ENCODE measurements at places on chromosomes 4 and X.

- no peak for DNase-seq
Measured at GRCh38 chrX:13085526-13085925, 41.1 kb upstream of the FAM9C start.

DNA sequence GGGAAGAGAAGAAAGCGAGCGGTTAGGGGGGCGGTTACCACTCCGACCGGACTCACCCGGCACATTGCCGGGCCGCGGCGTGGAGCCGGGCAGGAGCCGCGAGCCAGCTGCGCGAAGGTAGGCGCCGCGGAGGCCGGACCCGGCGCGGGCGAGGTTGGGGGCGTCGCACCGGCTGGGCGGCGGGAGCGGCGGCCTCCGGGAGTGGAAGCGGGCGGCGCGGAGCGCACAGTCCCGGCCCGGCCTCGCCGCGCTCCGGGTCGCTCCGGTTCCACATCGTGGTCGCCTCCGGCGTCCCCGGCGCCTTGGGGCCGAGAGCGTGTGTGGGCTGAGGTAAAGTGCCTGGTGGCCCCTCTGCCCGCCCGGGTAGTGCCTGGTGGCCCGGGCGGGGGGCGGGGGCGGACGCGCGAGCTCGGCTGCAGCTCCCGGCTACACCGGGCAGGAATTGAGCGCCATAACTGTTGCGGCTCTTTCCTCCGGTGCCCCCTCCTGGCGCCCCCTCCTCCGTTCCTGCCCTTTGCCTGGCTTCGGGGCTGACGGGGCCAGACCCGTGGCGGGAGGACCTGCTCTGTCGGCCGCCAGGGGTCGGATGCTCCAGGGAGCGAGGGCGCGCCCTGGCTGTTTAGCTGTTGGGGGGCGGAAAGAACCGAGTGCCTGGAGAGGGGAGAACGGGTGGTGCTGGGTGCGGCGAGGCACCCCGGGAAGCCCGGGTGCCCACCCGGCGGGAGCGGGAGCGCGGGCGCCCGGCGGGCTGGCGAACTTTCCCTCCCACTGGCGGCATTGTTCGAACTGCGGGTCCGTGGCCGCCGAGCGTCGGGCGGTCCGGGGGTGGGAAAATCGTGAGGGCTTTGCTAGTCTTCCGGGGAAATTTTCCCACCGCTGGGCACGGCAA, 626 bp downstream of the JADE3 start:
- peak; percentile 39 for DNase-seq

DNA sequence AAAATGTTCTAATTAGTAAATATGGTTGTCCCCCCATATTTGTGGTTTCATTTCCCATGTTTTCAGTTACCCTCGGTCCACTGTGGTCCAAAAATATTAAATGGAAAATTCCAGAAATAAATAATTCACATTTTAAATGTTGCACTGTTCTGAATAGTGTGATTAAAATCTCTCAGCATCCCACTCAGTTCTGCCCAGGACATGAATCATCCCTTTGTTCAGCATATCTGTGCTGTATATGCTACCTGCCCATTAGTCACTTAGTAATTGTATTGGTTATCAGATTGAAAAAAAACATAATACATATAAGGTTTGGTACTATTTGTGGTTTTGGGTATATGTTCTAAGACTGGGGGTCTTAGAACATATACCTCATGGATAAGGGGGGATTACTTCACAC, 55.1 kb upstream of the NXF3 start:
- no peak for DNase-seq

DNA sequence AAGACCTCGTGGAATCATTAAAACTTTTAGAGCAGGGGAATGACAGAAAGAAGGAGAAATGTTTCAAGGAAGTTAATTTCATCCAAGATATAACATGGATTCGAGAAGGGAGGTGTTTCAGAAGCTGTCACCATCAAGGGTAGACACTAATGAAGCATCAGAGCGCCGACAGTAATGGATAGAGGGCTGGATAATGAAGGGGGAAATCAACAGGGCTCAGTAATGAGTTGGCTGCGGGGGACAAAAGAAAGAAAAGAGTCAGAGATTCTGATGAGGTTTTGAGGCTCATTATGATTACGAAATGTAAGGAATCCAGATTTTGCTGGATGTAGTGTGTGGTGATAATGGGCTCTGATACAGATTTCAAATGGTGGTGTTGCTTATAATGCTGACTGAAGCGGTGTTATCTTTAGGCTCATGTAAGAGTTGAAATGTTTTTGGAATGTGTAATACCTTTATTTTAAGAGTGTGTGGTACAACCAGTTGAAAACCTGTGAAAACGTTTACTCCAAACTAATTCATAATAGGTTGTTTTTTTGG, 39.3 kb upstream of the TENM3 start:
- DNase-seq = no peak

GRCh38 chr4:188295899-188296298, 156.7 kb downstream of the TRIML1 start:
- no peak for DNase-seq

- no peak for DNase-seq
Measured at GRCh38 chrX:44913656-44914531, 40.9 kb downstream of the KDM6A start.

GRCh38 chrX:15151267-15152186, 118.4 kb downstream of the ASB9 start:
- no peak for DNase-seq

GRCh38 chr4:6473264-6474052, 1.0 kb upstream of the PPP2R2C start:
- DNase-seq = no peak

DNA sequence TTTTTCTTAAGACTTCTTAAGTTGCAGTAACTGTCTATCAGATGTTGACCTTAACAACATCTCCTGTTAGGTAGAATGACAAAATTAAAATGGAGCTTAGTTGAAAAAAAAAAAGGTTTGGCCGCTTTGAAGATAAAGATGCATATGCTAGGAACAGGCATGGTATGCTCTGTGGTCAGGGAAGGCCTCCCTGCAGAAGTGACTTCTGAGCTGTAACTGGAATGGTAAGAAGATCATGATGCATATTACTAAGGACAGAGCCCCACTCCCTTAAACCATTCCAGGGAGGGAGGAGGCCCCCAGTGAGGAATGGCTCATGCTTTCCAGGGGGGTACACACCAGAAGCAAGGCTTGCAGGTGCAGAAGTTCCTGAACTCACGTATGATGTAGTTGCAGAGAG, 43.7 kb downstream of the PDLIM5 start:
- DNase-seq = no peak

DNA sequence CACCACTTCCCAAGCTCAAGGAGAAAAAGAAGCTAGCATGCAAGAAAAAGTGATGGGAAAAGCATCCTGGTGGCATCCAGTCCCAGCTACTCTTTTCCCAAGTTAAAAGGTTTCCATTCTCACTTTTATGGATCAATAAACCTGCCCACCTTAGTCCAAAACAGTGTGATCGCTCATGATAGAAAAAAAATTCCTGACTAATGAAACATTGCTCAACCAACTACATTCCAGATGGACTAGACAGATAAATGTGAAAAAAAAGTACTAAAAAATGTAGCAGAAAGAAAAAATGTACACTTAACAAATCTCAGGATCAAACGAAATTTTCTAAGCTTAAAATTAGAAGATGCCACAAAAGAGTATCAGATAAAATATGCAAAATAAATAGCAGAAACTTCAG, 312.2 kb downstream of the TMA16 start:
- no peak for DNase-seq

DNA sequence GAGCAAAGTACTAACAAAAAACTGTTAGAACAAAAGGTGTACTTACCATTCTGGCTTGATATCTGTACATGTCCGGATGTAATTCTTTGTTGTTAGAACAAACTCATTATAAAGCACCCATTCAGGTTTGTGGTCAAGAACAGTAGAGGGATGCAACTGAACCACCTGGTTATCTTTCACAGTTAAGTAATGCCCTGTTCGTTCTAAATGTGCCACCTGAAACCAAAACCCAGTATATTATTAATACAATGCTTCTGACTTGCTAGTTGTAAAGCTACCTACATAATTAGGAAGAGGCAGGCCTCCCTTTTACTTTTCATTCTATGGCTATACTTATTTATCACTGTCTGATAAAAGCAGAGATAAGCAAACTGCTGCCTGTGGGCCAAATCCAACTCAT, 54.8 kb downstream of the DHX15 start:
- DNase-seq = no peak

GRCh38 chr4:65917486-65917885, 247.2 kb upstream of the EPHA5 start:
- no peak for DNase-seq

DNA sequence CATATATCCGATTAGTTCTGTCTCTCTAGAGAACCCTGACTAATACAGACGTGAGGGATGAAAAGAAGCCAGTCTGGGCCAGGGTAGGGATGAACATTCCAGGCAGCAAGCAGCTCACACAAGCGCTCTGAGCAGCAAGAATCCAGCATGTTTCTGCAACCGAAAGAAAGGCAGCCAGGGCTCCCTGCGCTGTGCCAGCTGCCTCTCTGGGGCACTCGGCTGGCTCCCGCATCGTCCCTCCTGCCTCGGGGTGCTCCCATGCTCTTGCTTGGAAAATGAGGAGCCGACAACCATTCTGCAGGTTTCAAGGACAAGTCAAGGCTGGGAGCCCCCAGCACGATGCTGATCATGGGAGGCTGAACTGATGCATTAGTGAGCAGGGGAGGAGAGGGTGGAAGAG, 7.0 kb downstream of the JAKMIP1 start:
- no peak for DNase-seq

GRCh38 chr4:32745351-32745750, 2025.2 kb downstream of the PCDH7 start:
- DNase-seq = no peak

DNA sequence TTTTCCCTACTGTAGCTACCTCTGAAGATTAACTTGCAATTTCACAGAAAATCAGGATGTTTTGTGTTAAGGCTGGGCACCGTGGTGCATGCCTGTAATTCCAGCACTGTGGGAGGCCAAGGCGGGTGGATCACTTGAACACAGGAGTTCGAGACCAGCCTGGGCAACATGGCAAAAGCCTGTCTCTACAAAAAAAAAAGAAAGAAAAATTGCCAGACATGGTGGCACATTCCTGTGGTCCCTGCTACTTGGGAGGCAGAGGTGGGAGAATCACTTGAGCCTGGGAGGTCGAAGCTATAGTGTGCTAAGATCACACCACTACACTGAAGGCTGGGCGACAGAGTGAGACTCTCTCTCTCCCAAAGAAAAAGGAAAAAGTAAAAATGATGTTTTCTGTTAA, 27.4 kb downstream of the APELA start:
- DNase-seq = no peak

GRCh38 chrX:107684956-107685385, 56.7 kb downstream of the PRPS1 start:
- DNase-seq = no peak

DNA sequence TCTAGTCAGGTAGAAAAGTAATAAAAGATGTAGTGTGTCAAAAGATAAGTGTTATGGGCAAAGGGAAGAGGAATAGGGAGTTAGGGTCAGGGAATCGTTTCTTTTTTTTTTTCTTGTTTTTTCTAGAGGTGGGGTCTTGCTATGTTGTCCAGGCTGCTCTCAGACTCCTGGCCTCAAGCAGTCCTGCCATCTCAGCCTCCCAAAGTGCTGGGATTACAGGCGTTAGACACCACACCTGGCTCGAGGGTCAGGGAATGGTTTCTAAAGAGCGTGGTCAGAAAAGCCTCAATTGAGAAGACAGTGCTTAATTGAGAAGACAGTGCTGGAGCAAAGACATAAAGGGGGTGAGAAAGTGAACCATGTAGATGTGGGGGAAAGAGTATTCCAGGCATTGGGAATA, 19.1 kb downstream of the SMARCAD1 start:
- no peak for DNase-seq

GRCh38 chr4:83510442-83510841, 25.5 kb upstream of the GPAT3 start:
- DNase-seq = no peak

GRCh38 chr4:138114434-138114833, 127.7 kb downstream of the SLC7A11 start:
- DNase-seq = no peak

DNA sequence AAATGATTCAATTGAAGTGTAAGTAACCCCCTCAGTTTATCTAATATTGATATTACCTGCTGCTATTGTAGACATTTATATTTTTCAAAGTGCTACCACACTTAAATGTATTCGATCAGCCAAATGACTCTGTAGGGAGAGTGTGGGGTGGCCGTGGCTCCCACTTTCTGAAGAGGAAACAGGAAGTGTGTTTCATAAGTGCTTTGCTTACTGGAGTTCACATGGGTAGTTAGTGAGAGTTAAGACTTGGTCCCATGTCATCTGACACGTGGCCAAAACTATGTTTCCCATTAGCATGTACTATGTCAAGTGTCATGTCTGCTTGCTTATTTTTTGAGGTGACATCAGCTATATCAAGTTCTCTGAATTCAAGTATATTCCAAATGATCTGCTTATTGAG, 308.1 kb upstream of the GATB start:
- DNase-seq = no peak

GRCh38 chr4:99074816-99075215, 13.8 kb downstream of the ADH5 start:
- DNase-seq = no peak

- DNase-seq = no peak
Measured at GRCh38 chrX:68697465-68698125, 50.1 kb downstream of the STARD8 start.

GRCh38 chr4:17497890-17498523, 13.9 kb downstream of the QDPR start:
- DNase-seq = peak; percentile 75

GRCh38 chrX:67720344-67720743, 176.5 kb downstream of the AR start:
- DNase-seq = no peak

DNA sequence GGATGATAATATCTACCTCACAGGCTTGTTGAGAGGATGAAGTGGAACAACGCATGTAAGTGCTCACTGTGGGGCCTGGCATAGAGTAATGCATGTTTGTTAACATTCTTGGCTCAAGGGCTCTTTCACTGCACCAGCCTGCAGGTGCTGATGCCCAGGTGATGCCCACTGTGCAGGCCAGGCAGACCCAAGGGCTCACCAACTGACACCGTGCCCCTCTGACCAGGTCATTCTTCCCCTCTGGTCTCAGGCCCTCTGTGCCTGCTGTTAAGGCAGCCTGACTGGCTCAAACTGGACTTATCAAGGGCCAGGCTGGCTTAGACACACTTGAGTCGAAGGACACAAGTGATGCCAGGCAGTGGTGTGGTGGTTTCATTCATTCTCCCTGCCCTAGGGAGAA, 90.5 kb downstream of the PJA1 start:
- no peak for DNase-seq

DNA sequence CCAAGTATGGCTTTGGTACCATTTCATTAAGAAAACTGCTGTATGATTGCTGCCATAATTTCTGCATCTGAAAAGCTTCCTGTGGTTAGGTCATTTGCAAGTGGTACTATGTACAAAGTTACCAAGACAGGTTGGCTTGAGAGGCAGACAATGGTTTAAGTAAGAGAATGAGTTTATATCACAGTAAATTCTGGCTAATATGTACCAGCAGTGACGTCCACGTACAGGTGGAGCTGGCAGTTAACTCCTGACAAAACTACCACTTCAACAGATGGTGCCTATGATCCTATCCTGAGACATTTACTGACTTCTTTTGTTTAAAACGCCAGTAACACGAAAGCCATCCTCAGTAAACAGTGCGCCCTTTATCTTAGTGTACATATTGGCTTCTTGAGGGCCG, 198.4 kb downstream of the NR3C2 start:
- no peak for DNase-seq

- DNase-seq = peak; percentile 15
Measured at GRCh38 chr4:89598602-89599001, 238.4 kb downstream of the SNCA start.
